ENCODE measurements at places on chromosomes 3 and 15. TPM values are rescaled to one million over a fixed set of nuclear protein-coding genes. Genes with fewer than 3 reads are reported as not detected.
A peak's percentile ranks its signal among the peaks of the same experiment; 100 is the strongest.

DNA sequence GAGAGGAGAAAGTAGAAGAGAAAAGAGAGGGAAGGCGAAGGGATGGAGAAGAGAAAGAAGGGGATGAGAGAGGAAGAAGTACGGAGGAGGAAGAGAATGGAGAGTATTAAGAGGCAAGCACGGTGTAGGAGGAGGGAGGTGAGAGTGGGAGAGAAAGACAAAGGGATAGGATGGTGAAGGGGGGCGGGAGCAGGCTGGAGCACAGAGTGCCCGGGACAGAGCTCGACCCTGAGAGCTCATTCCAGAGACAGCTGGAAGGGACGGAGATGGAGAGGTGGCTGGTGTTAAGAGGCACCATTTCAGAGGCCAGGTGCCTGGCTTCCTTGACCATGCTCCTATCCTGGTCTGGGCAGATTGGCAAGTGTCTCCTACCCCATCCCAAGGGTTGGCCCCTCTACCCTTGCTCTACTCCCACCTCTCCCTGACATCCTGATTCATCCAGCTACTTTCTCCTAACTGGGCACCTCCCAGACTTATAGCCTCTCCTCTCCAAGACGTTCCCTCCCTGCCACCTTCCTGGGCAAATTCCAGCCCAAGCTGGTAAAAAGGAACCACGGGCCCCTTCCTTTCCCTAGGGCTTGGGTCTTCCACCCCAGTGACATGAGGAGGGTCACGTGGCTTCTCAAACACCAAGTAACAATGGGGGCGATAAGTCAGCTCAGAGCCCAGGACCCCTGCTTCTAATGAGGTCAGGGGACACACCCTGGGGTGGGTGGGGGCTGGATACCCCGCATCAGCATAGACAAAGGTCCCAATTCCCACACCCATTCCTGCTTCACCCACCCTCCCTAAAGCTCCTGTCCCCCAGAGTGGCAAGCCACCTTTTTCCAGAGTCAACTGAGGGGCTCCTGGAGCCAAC lies 1.1 kb downstream of the CLCN2 start:
- no peak for DNase-seq

The PATL2 gene
- polyA plus RNA-seq = 0.10 TPM

The ACKR2 gene
- polyA plus RNA-seq = 0.10 TPM

The POTEB2 gene
- polyA plus RNA-seq = not detected

- DNase-seq = no peak
These were observed 69.6 kb upstream of the GSK3B start for GRCh38 chr3:120163816-120164215.

DNA sequence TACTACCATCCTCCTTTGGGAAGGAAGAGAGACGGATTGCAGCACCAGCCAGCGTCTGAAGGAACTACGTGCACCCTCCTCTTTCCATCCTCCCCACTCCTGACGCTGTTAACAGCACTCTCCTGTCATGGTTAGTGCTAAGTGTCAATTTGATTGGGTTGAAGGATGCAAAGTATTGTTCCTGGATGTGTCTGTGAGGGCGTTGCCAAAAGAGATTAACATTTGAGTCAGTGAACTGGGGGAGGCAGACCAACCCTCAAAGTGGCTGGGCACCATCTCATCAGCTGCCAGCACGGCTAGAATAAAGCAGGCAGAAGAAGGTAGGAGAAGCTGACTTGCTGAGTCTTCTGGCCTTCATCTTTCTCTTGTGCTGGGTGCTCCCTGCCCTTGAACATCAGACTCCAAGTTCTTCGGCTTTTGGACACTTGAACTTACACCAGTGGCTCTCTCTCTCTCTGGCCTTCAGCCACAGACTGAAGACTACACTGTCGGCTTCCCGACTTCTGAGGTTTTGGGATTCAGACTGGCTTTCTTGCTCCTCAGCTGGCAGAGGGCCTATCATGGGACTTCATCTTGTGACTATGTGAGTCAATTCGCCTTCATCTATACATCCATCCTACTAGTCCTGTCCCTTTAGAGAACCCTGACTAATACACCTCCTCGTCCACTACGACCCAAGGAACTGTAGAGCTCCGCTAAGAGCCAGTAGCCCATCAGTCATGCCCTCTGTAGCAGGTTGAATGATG lies 128.2 kb upstream of the HES1 start:
- no peak for DNase-seq

The IGSF11 gene
- polyA plus RNA-seq = 0.06 TPM

The ARNT2 gene
- polyA plus RNA-seq = 18.2 TPM

GRCh38 chr3:78116874-78117273 lies 1077.0 kb downstream of the ROBO2 start:
- DNase-seq = no peak

DNA sequence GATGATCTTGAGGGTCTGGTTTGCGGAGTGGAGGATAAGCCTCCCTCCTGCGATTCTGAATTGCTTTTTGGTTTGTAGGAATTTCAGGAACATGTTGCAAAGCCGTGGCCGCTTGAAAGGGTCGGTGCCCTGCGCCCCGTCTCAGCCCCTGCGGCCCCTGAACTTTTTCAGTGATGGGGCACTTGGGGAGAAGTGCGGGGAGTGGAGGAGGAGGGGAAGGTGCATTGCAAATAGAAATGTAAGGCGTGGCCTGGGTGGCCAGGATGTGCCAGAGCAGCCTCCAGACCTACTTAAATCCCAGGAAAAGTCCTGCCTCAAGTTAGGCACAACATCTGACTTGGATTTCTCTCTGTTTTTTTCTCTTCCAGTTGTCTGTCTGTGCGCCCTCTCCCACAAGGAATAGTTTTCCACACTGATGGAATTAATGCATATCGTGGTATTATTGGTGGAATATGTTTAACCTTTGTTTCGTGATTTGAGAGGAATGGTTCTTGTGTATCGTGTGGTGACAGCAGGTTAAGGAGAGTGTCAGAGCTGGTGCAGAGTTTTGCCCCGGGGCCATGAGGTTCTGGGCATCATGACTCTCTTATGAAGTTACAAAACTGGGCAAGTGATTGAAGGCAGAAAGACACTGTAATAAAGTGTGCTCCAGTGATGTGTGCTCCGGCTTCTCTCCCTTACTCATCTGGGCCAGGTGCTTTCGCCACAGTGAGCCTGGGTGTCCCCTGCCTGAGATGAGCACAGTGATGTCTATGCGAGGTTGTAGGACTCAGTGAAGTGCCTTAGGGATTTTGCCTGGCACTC lies 153.8 kb downstream of the PGPEP1L start:
- no peak for DNase-seq

DNA sequence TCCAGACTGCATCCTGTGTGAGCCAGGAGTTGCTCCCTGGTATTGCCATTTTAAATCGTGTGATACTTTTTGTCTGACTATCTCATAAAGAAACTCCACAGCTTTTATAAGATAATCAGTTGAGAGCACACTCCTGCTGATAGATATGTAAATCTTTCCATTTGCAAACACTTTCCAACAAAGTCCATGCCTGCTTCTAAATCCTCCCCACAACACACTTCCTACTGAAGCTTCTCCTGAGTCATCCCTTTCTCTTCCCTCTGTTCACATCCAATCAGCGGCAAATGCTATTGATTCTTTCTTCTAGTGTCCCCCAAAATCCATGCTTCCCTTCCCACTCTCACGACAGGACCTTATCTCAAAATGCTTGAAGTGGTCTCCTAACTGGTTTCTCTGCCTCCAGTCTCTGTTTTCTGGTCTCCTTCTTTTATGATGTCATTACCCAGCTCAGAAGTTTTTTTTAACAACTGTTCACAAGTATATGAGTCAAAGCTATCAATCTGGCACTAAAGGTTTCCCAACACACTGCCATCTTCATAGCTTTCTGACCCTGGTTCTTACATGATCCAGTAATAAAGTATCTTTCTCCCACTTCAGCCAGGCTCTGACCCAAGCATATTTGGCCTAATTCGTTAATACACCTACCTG lies 4.5 kb upstream of the WWTR1 start:
- peak; percentile 70 for DNase-seq

The ZPLD1 gene
- polyA plus RNA-seq = not detected

DNA sequence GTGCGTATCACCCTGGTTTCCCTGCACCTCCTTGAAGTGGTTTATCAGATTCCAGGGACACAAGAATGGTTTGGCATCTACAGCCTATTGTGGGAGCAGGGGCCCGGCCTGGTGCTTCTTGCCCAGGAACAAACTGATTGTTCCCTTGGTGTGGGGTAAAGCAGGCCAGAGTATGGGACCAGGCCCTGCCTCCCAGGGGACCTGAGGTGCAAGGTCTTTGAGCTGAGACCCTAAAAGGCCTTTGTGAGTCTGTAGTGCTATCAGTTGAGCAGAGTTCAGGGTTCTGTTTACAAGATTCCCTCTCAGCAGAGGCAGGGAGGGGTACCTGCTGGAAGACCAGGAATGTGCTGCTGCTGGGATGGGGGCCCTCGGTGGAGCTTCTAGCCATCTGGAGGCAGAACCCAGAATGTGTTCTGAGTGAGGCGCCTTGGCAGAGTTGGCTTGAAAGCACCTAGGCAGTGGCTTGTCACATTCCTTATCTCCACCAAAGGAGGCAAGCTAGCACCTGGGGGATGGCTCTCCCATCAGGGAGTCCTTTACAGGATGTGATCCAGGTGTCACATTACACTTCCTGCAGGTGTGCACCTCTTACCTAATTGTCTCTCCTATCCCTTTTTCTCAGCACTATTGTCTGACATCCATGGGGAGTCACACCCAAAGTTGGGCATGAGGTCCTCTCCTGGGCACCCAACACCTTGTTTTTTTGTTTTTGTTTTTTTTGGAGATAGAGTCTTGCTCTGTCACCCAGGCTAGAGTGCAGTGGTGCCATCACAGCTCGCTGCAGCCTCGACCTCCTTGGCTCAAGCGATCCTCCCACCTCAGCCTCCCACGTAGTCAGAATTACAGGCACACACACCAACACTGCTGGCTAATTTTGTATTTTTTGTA lies 13.1 kb downstream of the FLNB start:
- no peak for DNase-seq

DNA sequence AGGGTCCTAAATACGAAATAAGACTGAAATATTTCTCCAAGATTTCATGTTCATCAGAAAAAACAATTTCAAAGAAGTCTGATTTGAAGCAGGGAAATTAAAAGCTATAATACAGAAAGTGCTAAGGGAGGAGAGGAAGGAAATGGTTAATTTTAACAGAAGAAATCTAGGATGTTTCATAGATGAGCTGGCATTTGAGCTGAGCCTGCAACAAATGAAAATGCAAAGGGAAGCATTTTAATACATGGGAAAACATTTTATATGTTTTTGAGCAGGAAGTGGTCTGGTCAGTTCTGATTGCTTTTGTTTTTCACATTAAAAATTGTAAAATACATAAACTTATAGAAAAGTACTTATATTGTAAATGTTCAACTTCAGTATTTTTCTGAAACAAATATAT lies 17.2 kb upstream of the RAP2B start:
- peak; percentile 62 for DNase-seq

DNA sequence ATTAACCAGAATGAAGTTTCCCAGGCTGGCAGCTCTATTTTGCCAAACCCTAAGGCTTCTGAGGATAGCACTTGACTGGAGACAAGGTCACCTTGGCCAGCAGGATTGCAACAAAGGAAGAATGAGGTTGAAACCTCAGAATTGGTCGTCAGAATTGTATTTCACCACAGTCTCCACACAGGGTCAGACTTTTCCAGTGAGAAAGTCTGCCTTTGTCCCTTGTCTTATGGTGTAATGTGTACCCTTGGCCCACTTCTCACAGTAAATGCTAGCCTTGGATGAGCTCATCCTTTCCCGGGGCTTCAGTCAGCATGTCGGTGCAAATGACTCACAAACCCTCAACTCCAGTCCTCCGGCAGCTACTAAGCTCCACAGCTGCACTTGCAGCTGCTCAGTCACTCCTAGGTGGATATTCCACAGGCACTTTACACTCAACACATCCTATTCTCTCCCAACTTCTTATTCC lies 19.7 kb downstream of the SSR3 start:
- DNase-seq = peak; percentile 100

GRCh38 chr3:50502584-50503423 lies 630 bp downstream of the CACNA2D2 start:
- DNase-seq = no peak

The SHQ1 gene
- 8.1 TPM for polyA plus RNA-seq

GRCh38 chr3:135621184-135621920 lies 344.2 kb upstream of the PPP2R3A start:
- DNase-seq = no peak

The SAMMSON gene
- polyA plus RNA-seq = not detected

The CYP1A1 gene
- polyA plus RNA-seq = 0.03 TPM

DNA sequence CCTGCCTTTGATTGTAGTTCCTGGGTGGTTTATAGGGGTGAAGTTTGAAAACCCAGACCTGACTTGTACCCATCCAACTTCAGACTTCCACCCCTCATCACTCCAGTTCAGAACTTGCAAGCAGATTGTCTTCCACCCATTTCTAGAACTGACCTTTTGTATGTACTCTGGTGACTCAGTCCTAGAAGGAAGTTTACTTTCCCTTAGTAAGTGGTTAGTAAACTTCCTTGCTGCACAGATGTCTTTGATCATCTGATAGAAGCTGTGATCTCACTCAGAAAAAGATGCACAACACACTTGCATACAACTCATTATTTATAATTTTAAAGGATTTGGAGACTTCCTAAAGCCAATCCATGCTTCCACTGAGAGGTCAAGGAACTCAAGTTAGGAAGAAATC lies 368.0 kb downstream of the MFSD1 start:
- peak; percentile 53 for DNase-seq

The KY gene
- polyA plus RNA-seq = 0.04 TPM

- DNase-seq = no peak
These were observed 48.3 kb downstream of the MAP6D1 start for GRCh38 chr3:183777016-183777618.

The HOMER2 gene
- polyA plus RNA-seq = 0.79 TPM

The P2RY1 gene
- not detected for polyA plus RNA-seq

DNA sequence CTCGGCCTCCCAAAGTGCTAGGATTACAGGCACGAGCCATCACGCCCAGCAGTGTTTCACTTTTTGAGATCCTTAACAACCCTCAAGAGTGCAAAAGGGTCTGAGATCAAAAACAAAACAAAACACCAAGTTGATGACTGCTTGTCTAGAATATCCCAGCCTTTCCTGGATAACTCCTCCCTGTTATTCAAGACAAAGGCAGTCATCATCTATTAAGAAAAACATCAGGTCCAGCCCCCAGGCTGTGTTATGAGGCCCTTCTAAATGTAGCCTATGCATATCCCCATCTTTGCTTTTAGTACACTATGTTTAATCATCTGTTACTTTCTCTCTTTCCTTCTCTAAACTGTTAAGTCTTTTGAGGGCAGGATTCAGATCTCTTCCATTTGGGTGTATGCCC lies 150.1 kb upstream of the FHIT start:
- DNase-seq = no peak

- DNase-seq = no peak
These were observed 32.7 kb downstream of the CRABP1 start for GRCh38 chr15:78372880-78373279.

- DNase-seq = peak; percentile 82
These were observed 16.0 kb upstream of the SRP14 start for GRCh38 chr15:40054855-40055575.

DNA sequence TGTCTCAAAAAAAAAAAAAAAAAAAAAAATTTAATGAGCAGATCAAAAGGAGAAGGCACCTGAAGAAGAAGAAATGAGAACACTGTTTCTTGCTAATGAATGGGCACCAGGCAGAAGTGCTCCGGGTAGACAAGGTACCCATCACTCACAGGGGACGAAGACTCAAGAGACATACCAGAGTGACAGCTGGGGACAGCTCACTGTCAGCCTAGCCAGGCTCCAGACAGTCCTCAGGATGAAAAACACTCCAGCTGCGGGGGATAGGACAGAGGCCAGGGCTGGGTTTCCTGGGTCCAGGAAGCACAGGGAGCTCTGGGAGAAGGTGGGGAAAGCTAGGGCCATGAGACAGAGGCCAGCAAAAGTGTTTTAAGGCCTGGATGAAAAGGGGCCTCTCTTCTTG lies 48.5 kb upstream of the PARL start:
- DNase-seq = no peak

- DNase-seq = no peak
These were observed 183.8 kb downstream of the OPA1 start for GRCh38 chr3:193776626-193777358.
